ENCODE measurements at places on chromosomes 2 and 18. TPM values are rescaled to one million over a fixed set of nuclear protein-coding genes. Genes with fewer than 3 reads are reported as not detected.
A peak's percentile ranks its signal among the peaks of the same experiment; 100 is the strongest.

- H3K4me1 ChIP-seq: no peaks in the 10 kb centered on the region
- H3K27ac ChIP-seq: no peak overlapping the region
- no peak overlapping the region for H3K4me3 ChIP-seq
- peaks cover 2% of the 10 kb centered on the region for H3K36me3 ChIP-seq
- DNase-seq: no peak
- no peaks in the 10 kb centered on the region for H3K27me3 ChIP-seq
Measured at GRCh38 chr18:36015629-36016028, 43.1 kb downstream of the RMP24 start.

- no peak overlapping the region for H3K4me3 ChIP-seq
- peak; percentile 49 for DNase-seq
- no peaks in the 10 kb centered on the region for H3K36me3 ChIP-seq
- no peaks in the 10 kb centered on the region for H3K4me1 ChIP-seq
Measured at GRCh38 chr2:101038455-101039255, 36.6 kb downstream of the RPL31 start.

DNA sequence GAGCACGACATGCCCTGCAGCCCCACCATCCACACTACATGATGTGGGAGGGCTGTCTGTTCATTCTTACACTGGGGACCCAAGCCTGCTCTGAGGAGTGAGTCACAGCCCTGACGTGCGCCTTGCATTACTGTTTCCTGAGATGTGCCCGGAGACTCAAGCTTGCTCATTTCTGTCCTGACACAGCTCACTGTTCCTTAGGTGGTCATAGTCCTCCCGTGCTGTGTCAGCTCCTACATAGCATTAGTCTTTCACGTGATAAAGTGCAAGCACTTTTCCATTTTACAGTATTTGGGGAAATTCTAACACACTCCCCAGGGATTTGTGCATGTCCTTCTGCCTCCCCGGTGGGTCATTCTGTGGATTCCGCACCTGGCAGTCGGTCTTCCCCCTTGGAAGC is 46.2 kb upstream of the TRIM43B start:
- DNase-seq: peak; percentile 82
- H3K27me3 ChIP-seq: peaks cover 2% of the 10 kb centered on the region
- peak overlapping the region; percentile 77 for H3K27ac ChIP-seq

- no peaks in the 10 kb centered on the region for H3K27me3 ChIP-seq
- no peak for DNase-seq
- no peak overlapping the region for H3K4me3 ChIP-seq
- H3K4me1 ChIP-seq: peaks cover 41% of the 10 kb centered on the region
Measured at GRCh38 chr2:136069773-136070172, 48.2 kb downstream of the CXCR4 start.

- H3K27ac ChIP-seq: no peak overlapping the region
- no peaks in the 10 kb centered on the region for H3K27me3 ChIP-seq
- no peaks in the 10 kb centered on the region for H3K4me1 ChIP-seq
- DNase-seq: no peak
- H3K36me3 ChIP-seq: peaks cover 8% of the 10 kb centered on the region
Measured at GRCh38 chr2:7154656-7155055, 237.4 kb downstream of the RNF144A start.

The PSMA8 gene
- 1.3 TPM for total RNA-seq

All from activated CD4-positive, alpha-beta memory T cell treated with anti-CD3 and anti-CD28 coated beads for 36 hours (primary cell).